Activated CD8-positive, alpha-beta memory T cell treated with anti-CD3 and anti-CD28 coated beads for 1 hour (primary cell): ENCODE measurements at places on chromosomes 3 and 15.
A peak's percentile ranks its signal among the peaks of the same experiment; 100 is the strongest.

DNA sequence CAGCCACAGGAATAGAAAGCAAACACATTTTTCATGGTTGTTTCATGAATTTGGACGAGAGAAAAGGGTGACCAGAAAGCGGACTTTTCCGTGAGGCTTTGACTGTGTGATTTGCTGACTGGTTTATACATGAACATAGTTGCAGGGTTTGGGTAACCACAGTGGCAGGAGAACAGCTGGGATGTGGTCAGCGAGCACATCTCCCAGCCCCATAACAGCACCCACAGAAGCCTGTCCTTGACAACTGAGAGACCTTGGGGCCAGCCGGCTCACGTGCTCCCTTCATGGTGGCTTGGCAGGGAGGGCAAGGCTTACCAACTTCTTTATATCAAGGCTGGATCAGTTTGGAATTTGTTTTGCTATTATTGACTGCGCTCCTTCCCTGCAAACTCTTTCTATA is 13.2 kb upstream of the RGMA start:
- DNase-seq: no peak

DNA sequence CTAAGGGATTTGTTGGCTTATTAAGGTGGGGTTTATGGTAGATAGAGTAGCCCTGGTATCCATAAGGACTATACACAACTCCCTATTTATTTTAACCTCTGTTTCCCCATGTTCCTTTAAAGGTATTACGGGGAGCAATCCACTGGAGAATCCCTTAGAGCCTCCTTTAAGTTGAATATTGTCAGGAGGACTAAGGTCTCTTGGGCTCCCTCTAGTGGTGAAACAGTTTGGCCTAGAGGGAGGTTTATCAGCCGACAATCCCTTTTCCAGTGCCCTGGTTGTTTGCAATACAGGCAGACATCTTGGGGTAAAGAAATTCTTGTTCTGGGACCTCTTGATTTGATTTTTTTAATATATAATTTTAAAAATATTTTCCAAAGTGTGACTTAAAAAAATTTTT is 12.9 kb downstream of the OPA1 start:
- DNase-seq: peak; percentile 11

GRCh38 chr3:25533399-25533798 is 105.3 kb downstream of the RARB start:
- no peak for DNase-seq

- DNase-seq: no peak
These were observed 45.1 kb downstream of the SNAPC5 start for GRCh38 chr15:66452420-66452819.
